ENCODE measurements at places on chromosomes 1 and 21.

DNA sequence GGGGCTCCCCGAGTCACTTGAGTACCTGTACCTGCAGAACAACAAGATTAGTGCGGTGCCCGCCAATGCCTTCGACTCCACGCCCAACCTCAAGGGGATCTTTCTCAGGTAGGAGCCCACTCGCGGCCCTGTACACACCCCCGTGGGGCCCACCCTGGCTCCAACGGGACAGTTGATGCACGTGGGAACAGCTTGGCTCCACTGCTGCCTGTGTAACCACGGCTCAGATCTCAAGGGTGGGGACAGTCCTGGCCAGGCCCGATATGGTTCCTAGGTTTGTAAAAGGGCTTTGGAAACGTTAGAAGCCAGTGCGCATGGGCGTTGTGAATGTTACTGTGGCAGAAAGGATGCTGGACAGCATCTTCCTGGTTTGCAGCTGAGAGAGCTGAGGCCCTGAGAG lies 18.8 kb downstream of the PODN start:
- DNase-seq: no peak

DNA sequence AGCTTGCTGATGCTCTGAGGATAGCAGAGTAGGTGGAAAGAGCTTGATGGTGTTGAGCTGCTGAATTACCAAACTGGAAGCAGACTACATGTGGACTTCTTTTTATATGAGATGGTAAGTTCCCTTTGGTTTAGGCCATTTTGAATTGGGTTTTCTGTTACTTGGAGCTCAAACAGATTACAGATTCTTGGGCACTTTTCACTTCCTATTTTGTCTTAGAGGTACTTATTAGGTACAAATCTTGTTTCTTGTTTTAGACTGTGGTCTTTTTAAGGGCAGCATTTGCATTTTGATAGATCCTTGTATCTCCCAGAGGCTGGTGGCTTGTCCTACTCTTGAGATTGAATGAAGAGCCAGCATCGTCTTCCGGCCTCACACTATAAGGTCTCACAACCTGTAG lies 70.2 kb downstream of the GADD45A start:
- no peak for DNase-seq

GRCh38 chr1:18091660-18092446 lies 15.7 kb upstream of the IGSF21 start:
- no peak for DNase-seq

DNA sequence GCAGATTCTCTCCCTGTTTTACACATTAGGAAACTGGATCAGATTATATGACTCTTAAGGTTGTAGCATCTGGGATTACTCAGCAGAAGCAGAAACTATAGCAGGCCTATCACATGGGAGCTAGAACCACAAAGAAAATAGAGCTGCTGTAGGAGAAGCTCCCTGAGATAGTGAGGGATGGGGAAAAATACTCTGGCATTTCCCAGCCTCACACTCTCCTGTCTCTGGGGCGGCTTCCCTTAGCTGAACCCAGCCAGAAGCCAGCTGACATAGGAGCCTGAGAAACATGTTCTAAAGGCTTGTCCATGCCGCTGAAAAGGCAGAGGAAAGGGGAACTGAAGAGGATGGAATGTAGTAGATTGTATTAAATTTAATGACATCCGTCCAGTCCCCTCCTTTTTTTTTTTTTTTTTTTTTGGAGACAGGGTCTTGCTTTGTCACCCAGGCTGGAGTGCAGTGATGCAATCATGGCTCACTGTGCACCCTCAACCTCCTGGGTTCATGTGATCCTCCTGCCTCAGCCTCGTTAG lies 76.8 kb upstream of the DNAJC6 start:
- no peak for DNase-seq

GRCh38 chr1:177181631-177182291 lies 11.0 kb downstream of the BRINP2 start:
- DNase-seq: no peak

DNA sequence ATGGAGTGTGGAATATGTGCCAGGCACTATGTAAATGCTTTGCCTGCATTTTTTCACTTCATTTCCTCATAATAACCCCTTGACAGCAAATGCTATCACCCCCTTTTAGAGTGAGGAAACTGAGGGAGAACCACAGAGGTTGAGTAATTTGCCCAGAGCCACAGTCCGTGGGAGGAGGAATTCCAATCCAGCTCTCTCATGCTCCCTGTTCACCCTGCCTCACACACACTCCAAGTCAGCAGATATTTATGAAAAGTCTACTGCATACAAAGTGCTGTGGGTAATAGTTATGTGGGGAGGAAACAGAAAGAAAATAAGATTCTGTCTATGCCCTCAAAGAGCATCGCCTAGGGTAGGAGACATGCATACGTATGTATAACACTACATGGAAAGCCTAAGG lies 30.9 kb upstream of the RBM15 start:
- no peak for DNase-seq

- DNase-seq: no peak
Observed at GRCh38 chr1:67647036-67647798, 37.8 kb upstream of the GADD45A start.

DNA sequence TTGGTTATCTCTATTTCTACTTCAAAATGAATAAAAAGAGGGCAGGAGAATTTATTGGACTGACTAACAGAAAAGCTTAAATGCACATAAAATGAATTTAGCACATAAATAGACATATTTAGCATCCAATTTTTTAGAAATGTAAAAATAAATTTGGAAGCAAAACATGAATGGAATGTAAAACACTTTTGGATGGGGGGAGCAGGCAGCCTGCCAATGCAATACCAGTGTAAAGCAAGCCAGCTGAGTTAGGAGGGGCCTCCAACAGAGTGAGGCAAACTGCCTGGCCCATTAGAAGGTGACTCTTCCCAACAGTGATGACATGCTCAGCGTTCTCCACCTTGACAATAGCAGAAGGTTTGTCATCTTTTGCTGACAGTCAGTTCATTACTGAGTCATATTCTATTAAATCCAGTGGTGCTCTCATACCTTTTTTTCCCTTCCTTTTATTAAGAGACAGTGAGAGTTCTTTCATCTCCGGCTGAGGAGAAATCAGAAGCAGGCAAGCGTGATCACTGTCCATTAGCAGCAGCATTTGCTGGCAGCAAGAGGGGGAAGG lies 19.5 kb upstream of the EXO1 start:
- no peak for DNase-seq

GRCh38 chr21:38743772-38744529 lies 61.8 kb upstream of the ETS2 start:
- no peak for DNase-seq

- DNase-seq: no peak
Observed at GRCh38 chr1:216614011-216614934, 109.0 kb downstream of the ESRRG start.

GRCh38 chr1:167501515-167502191 lies 16.7 kb downstream of the CD247 start:
- DNase-seq: no peak

GRCh38 chr1:213531369-213532310 lies 456.1 kb upstream of the PROX1 start:
- no peak for DNase-seq

DNA sequence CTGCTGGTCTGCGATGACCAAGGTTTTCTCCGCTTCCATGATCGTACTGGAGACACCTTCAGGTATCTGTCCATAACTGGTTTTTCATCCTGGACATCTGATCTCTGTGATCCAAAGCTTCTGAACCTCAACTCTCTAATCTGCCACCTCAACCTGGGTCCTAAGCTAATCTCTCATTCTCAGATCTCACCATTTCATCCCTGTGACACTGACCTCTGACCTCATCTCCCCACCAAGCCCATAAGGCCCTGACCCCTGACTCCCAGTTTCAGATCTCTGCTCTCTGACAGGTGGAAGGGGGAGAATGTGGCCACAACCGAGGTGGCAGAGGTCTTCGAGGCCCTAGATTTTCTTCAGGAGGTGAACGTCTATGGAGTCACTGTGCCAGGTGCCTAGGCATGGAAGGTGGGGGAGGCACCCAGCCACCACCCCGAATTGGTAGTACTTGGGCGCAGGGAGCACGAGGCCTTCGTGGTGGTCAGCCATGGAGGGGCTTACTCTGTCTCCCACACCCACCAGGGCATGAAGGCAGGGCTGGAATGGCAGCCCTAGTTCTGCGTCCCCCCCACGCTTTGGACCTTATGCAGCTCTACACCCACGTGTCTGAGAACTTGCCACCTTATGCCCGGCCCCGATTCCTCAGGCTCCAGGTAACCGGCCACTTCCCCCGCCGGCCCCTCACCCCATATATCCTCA lies 3.8 kb downstream of the SLC27A3 start:
- no peak for DNase-seq

GRCh38 chr1:207205614-207206061 lies 101.6 kb downstream of the C4BPA start:
- DNase-seq: no peak

- no peak for DNase-seq
Observed at GRCh38 chr1:24483441-24483840, 19.2 kb upstream of the RCAN3 start.

DNA sequence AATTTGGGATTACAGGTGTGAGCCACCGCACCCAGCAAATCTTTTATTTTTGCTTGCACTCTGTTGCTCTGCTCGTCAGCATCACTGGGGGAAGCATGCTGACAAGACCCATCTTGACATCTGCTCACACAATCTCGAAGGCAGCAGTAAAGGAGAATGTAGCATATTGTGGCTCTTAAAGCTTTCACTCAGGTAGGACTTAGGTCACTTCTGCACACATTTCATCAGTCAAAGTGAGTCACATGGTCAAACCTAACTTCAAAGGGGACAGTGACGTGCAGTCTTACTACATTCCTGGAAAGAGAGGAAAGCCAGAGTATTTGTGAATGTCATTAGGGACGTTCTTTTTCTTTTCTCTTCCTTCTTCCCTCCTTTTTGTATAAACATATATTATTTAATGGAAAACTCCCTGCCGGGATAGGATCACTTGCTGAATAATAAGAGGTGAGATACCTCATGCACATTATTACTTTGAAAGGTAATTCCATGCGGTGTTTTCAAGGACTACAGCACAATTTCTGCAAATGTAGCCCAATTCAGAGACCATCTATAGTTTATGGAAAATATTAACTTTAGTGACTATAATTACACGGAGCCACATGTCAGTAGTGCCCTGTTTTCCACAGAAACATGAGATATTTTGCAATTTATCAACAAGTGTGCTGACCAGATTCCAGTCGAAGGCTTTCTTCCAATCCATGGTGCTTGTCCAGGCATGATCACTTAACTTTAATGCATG lies 19.3 kb upstream of the ACBD6 start:
- no peak for DNase-seq

DNA sequence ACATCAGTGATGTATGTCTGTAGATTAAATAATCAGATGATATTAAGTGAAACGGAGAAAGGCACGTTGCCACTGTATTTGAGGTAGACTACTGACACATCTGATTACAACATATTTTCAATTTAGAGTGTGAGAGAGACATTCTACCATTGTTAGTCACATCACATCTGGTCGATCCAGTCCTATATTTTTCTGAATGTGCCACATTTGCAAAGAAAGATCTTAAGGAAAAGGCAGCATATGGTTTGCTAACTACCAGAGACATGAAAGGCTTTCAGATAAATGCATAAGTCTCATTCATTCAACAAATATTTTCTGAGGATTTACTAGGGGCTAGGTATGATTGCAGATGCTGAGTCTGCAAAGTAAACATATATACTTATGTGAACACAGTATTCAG lies 114.3 kb upstream of the RUNX1 start:
- no peak for DNase-seq

GRCh38 chr1:65027666-65028358 lies 61.5 kb upstream of the JAK1 start:
- DNase-seq: no peak

- DNase-seq: no peak
Observed at GRCh38 chr1:208681878-208682663, 437.9 kb upstream of the PLXNA2 start.

DNA sequence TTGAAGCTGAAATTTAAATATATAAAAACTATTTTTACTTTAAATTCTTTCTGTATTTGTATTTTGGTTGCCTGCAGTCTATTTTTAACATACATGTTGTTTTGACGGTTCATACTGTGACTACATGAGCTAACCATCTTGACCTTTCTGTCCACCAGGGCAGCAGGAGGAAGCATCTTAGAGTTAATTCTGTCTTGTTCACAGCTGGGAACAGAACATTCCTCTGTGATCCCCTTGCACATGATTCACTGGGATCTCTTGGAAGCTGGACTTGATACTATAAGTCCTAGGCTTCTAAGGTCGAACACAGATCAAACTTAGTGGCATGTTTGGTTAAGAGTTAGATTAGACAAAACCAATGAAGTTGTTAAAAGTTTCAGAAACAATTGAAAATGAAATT lies 99.7 kb downstream of the NFIA start:
- no peak for DNase-seq

- DNase-seq: no peak
Observed at GRCh38 chr1:21607549-21608529, 61.3 kb downstream of the RAP1GAP start.

All from AML-193 (cell line).